ENCODE measurements at places on chromosomes 1 and 21.

DNA sequence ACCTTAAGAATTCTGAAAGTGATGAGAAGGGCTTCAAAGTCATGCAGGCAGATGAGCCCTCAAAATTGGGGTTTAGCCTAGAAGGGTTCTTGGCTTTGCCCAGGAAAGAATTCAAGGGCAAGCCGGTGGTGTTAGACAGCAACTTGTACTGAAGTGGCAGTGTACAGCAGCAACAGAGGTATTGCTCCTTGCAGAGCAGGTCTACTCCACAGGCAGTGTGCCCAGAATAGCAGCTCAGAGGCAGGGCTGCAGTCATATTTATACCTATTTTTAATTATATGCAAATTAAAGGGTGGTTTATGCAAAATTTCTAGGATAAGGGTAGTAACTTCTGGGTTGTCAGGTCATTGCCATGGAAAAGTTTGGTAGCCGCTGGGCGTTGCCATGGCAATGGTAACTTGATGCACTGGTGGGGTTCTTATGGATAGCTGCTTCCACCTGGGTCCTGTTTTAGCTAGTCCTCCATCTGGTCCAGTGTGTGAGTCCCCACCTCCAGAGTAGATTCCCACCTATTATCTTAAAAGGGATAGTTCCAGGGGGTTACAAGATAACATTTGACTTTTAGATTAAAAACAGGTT, 57.9 kb upstream of the CR2 start:
- DNase-seq = no peak

GRCh38 chr1:229407206-229408026, 26.5 kb downstream of the ACTA1 start:
- no peak for DNase-seq

GRCh38 chr1:24930260-24931145, at the start of gene RUNX3:
RUNX3 (minus strand) TSS chr1:24930276; CDS start chr1:24929868, 408 bp downstream.
- peak; percentile 37 for DNase-seq

DNA sequence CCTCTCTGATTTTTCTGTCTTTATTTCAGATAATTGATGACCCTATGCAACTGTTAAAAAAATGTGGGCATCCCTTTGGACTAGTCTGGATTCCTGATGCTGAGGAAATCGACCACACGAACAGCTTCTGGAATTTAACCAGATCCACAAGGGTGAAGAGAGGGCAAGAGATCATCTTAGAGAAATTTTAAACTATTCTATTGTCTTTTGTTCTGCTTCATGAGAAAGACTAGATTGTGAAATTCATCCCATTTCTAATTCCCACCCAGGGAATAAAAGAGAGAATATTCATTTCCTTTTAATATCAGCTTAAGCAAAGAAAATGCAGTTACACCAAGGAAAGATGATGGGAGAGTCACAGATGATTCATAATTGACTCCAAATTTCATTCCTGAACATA, 71.8 kb downstream of the DUSP10 start:
- DNase-seq = no peak

- DNase-seq = no peak
These were observed 17.3 kb downstream of the CRYBG2 start for GRCh38 chr1:26336477-26337205.

DNA sequence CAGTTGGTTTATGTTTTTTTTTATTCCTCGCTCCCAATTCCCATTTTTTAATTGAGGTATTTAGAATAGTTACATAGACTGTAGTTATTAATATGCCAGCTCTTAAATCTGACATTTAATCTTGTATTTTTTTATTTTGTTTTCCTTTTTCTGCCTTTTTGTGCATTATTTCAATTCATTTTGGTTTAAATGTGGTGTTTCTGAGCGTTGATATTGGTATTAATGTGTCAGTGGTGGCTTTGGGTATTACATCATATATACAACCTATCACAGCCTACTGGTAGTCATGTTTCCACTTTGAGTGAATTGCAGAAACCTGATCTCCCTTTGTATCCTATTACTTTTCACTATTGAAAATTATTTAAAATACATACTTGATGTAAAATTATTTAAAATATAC, 1027.3 kb downstream of the KCNT2 start:
- no peak for DNase-seq

DNA sequence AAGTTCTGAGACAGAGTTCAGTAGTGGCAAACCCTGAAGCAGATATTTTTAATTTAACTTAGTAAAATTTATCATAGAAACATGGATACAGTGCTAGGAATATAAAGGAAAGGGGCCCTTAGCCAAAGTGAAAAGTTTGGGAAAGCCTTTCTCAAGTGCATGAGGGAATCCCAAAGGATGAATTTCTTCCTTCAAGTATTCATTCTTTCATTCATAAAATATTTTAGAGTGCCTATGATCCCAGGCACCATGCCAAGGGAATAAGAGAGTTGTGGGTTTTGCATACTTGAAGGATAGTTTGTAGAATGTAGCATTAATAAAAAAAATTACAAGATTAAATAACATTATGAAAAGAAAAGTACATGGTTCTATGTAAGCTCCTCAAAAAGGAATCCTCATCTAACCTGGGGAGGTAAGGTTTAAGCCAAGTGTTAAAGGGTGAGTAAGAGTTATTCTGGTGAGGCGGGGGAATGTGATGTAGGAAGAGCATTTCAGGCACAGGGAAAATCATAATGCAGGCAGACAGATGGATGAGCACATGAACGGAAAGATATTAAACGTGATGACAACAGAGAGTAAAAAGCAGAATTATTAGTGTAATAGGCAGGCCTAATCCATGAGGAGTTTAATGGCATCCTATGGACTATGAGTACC, 40.4 kb upstream of the NTNG1 start:
- DNase-seq = no peak

- DNase-seq = no peak
These were observed 27.6 kb upstream of the SNX27 start for GRCh38 chr1:151584278-151584677.

GRCh38 chr1:59261537-59261936, 35.4 kb upstream of the FGGY start:
- DNase-seq = no peak

- DNase-seq = no peak
These were observed 72.8 kb downstream of the PSMG1 start for GRCh38 chr21:39110431-39110830.

GRCh38 chr1:3984586-3984985, 84.5 kb upstream of the C1orf174 start:
- DNase-seq = no peak

DNA sequence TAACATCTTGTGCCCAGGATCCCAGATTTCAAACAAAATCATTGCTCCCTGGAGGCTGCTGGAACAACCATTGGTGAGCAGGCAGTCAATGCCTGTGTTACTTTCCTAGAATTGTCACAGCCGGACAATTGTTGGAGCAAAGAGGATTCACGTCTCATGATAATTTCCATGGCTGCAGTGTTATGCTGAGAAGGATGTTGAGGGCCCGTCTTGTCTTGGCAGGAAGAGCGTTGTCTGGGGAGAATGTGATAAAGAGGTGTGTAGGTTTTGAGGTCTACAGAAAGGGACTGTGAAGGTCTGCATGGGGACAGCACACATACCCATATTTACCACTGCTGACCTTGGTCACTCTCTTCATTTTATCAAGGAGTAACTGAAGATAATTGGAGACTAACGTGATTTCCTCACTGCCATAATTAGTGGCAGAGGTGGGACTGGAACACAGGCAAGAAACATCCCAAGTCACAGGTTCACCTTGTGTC, 6.3 kb downstream of the MECR start:
- no peak for DNase-seq

GRCh38 chr1:32200226-32201010, at the start of gene CCDC28B:
CCDC28B (plus strand) TSS chr1:32200595; CDS start chr1:32201936, 1,341 bp downstream.
- DNase-seq = no peak

- DNase-seq = no peak
These were observed 77.8 kb upstream of the CD55 start for GRCh38 chr1:207243442-207244408.

DNA sequence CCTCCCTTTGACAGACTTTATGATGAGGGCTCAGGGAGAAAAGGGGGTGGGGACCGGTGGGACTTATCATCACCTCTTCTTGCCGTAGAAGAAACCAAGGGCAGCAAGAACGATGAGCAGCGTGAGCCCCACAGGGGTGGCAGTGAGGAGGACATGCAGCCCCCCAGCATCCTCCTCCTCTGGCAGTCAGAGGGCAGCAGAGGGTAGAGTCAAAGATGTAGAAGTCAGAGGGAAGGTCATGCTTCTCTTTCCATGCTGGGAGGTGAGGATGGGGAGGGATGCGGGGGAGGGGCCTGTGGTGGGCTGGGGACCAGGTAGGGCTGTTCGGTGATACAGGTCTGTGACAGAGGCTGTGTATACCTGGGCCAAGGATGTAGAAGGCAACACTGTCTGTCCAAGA, 14.8 kb downstream of the INSRR start:
- no peak for DNase-seq

- DNase-seq = no peak
These were observed 2.4 kb upstream of the ELAPOR1 start for GRCh38 chr1:109111386-109112055.

- DNase-seq = no peak
These were observed 963.4 kb upstream of the ADGRL4 start for GRCh38 chr1:79969886-79970285.

DNA sequence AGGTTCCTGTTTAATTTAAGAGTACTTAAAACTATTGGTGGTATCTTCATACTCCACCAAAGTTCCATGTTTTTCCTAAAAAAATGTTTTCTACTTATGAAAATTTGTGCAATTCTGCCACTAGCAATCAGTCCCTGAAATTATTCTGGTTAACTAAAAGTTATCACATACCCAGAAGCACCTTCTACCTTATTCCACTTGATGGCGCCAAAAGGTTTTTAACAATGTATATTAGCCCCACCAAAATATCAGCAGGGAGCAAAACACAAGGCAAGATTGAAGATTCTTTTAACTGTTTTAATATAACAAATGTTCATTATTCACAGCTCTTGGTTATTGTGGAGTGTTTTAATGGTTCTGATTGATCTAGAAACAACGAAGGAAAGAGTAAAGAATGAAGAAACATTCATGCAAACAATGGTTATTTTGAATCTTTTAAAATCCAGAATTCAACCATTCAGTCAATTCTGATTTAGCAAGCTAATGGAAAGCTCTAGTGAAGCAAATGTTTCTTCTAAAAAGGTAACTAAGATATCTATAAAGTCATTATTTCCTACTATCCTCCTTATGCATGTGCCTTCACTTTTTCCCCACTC, 67.2 kb downstream of the TTLL7 start:
- DNase-seq = peak; percentile 66

DNA sequence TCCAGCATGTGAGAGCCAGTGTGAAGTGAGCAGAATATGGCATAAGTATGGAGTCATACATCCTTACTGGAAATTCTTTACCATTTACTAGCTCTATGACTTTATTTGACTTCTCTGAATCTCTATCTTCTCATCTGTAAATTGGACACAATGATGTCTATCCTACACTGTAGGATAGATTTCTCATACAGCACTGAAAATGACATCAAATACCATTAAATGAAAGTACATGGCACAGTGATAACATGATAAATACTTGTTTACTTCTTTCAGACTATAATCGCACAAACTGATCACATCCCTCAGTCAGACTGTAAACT, 1.3 kb upstream of the CTTNBP2NL start:
- no peak for DNase-seq

- DNase-seq = no peak
These were observed 3.1 kb upstream of the EVA1B start for GRCh38 chr1:36326499-36326898.

GRCh38 chr1:46206399-46206798, 3.3 kb downstream of the LURAP1 start:
- no peak for DNase-seq

GRCh38 chr1:95865769-95866168, 631.8 kb downstream of the RWDD3 start:
- no peak for DNase-seq

- DNase-seq = no peak
These were observed 10.1 kb upstream of the SESN2 start for GRCh38 chr1:28249013-28249865.

GRCh38 chr21:34827445-34828235, 158.8 kb downstream of the CLIC6 start:
- DNase-seq = no peak

- no peak for DNase-seq
These were observed 44.0 kb upstream of the ZC3H12A start for GRCh38 chr1:37430103-37430985.

DNA sequence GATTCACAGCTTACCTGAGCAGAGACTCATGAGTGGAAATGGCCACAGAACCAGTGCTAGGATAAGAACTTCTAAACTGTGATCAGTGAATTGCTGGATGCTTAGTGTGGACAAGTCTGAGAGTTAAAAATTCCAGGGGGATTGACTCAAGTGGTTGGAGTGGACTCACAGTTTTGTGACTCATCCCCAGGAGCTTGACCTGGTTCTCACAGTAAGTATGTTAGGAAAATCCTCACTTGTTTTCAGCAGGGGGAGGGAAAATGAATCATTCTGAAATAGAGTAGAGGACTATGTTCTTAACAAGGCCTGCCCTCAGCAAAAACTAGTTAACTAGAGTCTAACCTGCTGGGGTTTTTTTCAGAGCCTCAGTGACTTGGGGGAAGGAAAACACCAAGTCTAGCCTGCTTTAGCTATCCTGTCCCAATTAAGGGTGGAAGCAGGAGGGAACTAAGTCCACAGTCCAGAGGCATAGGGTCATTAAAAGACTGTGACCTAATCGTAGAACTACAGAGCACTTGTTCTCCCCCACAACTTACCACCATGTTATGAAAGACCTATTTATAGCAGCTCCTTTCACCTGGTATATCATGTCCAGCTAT, 6.1 kb upstream of the CDC73 start:
- no peak for DNase-seq

GRCh38 chr1:245538671-245539070, 383.9 kb downstream of the KIF26B start:
- DNase-seq = no peak

DNA sequence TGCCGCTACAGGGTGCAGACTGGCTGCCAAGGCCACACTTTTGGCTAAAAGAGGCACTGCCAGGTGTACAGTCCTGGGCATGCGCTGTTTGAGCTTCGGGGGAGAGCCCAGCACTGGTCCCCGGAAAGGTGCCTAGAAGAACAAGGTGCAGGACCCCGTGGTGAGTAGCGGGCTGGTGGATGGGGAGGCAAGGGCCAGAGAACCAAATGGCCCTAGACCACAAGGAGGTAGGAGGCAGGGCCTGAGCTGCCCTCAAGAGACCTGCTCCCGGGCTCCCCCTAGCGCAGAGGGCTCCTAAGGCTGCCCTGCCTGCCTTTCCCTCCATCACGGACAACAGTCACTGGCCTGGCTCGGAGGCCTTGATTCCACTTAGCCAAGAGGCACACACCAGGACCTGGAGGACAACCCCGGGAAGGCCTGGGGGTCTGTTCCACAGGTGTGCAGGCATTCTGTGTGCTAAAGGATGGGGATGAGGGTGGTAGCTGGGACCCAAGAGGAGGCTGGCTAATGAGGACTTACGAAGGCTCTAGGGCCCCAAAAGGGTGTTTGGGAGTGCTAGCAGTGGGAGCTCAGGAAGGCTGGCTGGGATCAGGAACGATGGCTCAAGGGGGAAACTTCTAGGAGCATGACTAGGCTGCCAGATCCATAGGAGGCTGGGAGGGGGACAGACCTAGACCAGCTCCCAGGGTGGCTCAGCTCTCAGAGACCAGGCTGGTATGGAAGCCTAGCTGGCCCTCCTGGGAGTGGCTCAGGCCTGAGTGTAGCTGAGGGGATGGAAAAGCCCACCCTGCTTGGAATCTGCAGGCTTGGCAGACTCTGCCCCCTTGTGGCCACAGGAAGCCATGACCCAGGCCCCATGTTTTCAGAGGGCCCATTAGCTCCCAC, 742 bp downstream of the ARTN start:
- DNase-seq = peak; percentile 30

- DNase-seq = no peak
These were observed 75.6 kb downstream of the PLA2G4A start for GRCh38 chr1:186904361-186904760.

GRCh38 chr1:59494145-59494833, 197.4 kb downstream of the FGGY start:
- DNase-seq = no peak

Measured in NCI-H1694 (cell line).